Central memory CD8-positive, alpha-beta T cell (primary cell): ENCODE measurements at places on chromosomes 6 and 20.

DNA sequence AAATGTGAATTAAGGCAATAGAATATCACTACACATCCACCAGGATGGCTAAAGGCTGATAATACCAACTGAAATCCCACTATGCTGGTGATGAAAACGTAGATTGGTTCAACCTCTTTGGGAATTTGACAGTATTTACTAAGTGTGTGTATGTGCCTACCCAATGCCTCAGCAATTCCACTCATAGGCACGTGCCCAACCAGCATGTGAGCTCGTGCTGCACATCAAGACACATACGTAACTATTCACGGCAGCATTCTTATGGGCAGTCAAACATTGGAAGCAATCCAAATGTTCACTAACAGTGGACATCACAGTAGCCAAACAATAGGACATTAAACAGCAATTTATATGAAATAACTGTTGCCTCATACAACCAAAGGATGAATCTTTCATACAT lies 15.7 kb upstream of the AFDN start:
- no peak for DNase-seq

DNA sequence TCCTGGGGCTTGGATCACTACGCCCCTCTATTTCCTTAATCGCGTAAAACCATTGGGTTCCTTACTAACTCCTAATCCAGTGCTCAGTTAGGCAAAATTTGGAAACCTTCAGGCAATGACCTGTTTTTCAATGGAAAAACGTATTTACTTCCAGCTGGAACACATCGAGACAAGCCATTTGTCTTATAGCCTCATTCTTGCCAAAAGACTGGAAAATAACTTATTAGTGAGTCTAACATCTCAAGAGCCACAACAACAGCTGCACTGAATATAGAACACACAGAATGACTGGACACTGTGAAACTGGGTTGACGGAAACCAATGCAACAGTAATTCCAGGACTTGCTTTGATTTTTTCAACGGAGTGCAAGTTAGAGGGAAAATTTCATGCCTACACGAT lies 125.2 kb upstream of the MAP3K7 start:
- DNase-seq, result no peak

- no peak for DNase-seq
Observed at GRCh38 chr20:24765316-24766142, 183.5 kb upstream of the CST7 start.

DNA sequence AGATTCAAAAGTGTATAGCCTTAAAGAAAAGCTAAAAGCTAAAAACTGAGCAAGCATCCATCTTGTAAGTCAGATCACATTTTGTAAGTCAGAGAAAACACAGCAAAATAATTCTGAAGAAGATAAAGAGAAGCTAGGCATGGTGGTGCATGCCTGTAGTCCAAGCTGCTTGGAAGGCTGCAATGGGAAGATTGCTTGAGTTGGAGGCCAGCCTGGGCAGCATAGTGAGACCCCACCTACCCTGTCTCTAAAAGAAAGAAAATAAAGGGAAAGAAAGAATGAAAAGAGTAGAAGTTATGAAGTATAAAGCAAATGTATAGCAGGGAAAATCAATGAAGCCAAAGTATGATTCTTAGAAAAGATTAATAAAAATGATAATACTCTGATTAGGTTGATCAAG lies 20.5 kb upstream of the PKIG start:
- DNase-seq, result no peak

GRCh38 chr20:5864428-5864827 lies 85.9 kb downstream of the TRMT6 start:
- DNase-seq, result no peak

DNA sequence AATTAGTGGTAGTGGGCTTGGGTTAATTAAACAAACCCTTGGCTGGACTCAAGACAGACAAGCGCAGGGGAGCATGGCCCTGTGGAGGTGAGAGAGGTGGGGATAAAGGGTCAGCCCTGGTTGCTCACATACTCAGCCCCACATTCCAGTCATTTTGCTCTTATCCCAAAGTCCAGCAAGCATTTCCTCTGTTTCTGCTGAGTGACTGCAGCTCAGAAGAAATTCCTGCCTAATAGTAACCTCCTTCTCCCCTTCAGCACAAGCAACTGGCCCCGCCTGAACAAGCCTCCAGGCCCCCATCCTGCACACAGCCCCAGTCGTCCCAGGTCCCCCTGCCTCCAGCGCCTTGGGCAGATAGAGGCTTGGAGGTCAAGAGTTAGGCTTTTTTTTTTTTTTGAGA lies 3.6 kb upstream of the TFEB start:
- no peak for DNase-seq

- no peak for DNase-seq
Observed at GRCh38 chr6:158552055-158552795, 7.7 kb upstream of the TMEM181 start.
